Kidney glomerular epithelial cell (primary cell): ENCODE measurements at places on chromosomes 11 and 22.

DNA sequence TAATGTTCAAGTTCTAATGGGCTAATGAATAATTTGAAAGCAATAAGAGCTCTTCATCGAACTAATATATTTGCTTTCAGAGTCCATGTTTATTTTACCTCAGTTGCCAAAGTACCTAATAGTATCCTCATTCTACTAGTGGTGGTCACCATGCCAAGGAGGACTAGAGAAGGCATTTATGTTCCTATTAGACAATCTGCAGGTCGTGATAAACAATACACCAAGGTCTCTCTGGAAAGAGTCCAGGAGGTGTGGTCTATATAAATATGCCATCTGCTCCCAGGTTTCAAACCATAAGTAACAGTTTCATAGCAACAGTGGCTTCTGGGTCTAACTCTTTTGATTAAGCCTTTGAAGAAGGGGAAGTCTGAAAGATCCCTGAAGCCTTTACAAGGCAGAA, 42.9 kb downstream of the ARFGAP3 start:
- no peak for DNase-seq

- no peak for DNase-seq
Observed at GRCh38 chr11:61098778-61099177, 3.5 kb upstream of the CD5 start.

DNA sequence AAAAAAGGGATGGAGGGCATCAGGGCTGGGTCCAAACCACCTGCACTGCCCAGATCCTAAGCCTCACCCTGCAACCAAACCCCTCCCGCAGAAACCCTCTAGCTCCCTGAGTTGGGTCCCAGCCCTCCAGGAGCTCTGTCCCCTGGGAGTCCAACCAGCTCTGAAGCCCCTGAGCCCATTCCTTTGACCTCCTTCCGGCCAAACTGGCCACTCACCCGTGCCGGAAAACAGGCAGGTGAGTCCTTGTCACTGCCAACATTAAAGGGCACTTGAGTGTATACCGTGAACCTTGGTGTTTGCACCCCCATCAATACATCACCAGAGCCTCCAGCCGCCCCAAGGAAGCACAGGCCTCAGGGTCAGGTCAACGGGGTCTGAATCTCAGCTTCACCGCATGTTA, 11.5 kb downstream of the MS4A15 start:
- DNase-seq, result no peak

GRCh38 chr11:83006877-83007330, 64.8 kb downstream of the RAB30 start:
- no peak for DNase-seq

GRCh38 chr11:37712251-37712650, 1114.2 kb upstream of the RAG2 start:
- DNase-seq, result no peak

- no peak for DNase-seq
Observed at GRCh38 chr11:27150098-27150497, 109.5 kb downstream of the BBOX1 start.

- DNase-seq, result peak; percentile 15
Observed at GRCh38 chr11:12200279-12200990, 90.0 kb downstream of the MICAL2 start.

- DNase-seq, result no peak
Observed at GRCh38 chr11:46149342-46149741, 28.1 kb upstream of the PHF21A start.

GRCh38 chr11:67612751-67613150, 6.0 kb downstream of the NDUFV1 start:
- DNase-seq, result no peak

- DNase-seq, result no peak
Observed at GRCh38 chr11:133937468-133937867, 19.3 kb downstream of the IGSF9B start.

GRCh38 chr22:27116312-27117086, 459.1 kb downstream of the MIAT start:
- DNase-seq, result peak; percentile 22

DNA sequence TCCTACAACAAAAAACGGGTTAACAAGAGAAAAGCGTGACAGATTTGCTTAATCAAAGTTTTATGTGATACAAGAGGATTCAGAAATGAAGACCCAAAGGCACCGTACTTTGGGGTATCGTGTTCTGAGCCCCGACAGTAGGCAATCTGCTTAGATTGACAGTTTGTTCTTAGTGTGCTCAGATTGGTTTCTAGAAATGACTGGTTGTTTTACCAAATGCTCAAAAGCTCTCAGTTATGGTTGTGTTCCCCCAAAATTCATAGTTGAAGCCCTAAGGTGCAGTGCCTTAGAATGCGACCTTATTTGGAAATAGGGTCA, 102.7 kb downstream of the RASSF10 start:
- no peak for DNase-seq

- no peak for DNase-seq
Observed at GRCh38 chr11:129416080-129416820, 40.6 kb downstream of the BARX2 start.

GRCh38 chr11:117589063-117589462, 208.0 kb downstream of the DSCAML1 start:
- DNase-seq, result no peak

DNA sequence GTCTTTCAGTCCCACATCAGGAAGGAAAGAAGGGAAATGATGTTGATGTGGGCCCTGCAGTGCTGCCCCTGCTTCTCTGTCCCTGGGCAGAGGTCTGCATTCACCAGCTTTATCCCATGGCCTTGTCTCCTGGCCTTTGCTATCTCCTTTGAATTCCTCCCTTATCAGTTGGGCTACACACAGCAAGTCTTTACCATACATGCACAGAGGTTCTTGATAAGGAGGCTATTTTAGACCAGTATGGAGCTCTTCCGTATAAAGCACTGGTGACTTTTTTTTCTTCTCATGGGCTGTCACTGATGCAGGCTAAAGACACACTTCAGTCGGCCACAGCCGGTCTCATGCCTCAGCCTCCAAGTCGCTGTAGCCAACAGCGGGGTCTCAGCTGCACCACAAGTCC, 20.2 kb downstream of the MYO18B start:
- no peak for DNase-seq

GRCh38 chr22:41891407-41891806, 23.5 kb downstream of the SHISA8 start:
- no peak for DNase-seq

GRCh38 chr11:73234471-73235181, 16.5 kb downstream of the P2RY2 start:
- no peak for DNase-seq

- DNase-seq, result peak; percentile 62
Observed at GRCh38 chr11:90204832-90205646, 17.8 kb downstream of the CHORDC1 start.

GRCh38 chr11:111231836-111232235, 13.7 kb upstream of the POU2AF2 start:
- no peak for DNase-seq

DNA sequence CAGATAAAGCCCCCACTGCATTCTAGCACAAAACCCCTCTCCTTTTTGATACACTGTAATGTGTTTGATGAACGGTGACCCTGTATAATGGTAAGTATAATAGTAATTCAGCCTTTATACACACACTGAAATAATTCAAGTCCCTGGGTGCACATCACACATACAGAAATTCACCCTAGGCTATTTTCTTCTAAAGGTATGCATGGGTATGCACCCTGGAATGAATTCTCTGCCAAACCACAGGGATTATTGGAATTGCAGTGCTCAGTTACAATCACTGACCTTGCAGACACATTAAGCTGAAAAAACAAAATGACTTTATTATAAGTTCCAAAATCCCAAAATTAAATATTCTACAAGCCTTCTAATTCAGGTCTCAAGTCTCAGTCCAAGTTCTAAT, 245.9 kb upstream of the FAT3 start:
- DNase-seq, result peak; percentile 41

DNA sequence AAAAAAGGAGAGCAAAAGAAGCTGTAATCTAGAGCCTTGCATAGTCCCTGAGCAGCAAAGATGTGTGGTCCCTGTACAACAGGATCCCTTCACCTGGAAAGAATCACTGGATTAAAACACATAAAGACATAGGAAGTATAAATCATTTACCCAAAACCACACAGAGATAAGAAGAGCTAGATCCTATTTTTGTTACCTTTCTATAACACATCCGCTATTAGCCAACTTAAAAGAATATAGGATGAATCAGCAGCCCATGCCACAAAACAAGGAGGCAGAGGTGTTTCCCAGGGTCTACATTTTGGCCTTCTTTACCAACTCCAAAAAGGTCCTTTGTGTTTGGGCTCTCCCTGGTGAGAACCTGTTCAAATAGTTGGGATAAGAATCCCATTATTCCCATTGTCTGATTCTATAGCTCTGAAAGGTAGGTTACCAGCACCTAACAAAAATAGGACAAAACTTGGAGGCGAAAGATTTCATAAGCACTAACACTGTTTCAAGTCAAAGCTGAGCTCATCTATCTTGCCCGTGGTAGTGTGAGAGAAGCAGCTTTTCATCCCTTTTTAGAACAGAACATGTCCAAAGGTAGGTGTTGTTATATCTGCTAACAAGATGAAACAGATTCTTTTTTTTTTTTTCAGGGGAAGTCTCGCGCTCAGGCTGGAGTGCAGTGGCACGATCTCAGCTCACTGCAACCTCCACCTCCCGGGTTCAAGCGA, 26.8 kb downstream of the PAK1 start:
- DNase-seq, result no peak

DNA sequence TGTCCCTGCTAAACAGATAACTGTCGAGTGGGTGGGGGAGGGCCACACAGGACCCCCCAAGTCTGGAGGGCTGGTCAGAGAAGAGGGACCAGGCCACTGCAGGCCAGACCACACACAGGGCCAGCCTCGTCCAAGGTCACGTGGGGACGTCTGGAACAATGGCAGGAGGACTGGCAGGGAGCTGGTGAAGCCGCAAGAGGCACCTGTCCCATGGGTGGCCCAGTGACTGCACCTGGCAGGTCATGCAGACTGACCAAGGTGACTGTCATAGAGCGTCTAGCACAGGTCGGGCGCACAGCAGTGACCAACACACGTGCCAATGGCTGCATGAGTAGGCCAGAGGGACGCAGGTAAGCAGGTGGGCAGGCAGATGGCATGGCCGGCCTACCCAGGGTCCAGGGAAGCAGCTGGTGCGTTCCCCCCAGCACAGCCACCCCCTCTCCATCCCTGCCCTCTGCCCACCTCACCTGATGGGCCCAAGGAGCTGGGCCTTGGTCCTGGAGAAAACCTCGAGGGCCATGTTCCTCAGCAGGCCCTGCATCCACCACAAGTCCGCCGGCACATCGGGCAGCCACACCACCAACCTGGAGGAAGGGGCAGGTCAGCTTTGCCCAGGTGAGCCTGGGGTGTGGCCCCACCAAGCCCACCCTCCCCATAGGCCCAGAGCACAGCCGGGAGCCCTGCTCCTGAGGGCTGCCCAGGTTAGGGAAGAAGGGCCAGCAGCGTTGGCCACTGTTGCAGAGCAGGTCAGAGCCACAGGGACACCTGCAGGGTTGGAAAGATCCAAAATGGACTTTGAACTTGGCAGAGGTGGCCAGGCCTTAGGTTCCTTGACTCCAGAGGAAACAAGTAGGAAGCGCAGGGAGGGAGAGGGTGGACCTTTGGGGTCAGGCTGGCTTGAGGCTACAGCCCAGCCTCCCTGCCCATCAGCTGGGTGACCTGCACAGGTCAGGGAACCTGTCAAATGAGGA, 10.4 kb downstream of the PNPLA5 start:
- no peak for DNase-seq

GRCh38 chr22:36461665-36462649, 19.5 kb downstream of the TXN2 start:
- peak; percentile 99 for DNase-seq

DNA sequence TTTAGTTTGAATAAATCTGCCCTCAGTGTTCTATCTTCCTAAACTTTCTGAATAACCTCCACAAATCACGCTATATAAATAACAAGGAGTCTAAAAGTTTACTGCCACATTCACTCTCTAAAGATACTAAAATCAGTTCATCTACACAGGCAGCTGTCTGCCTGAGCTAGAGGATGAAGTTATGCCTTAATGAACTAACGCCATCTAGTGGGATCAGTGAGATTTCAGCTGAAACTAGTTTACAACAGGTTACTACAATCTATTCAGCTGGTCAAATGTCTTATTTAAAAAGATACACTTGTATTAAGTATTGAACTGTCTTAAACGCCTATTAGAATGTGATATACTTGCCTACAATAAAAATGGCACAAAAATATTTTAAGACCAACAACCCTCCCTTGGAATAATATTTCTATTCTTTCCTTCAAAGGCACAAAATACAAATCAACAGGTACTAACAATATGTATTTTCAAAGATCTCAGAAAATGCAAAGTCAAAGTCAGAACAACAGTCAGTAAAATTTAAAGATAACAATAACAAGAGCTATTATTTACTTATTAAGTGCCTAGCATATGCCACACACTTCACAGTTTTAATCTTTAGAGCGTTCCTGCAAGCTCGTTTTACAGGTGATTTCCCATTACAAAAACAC, 84.1 kb downstream of the LARGE2 start:
- peak; percentile 65 for DNase-seq

- no peak for DNase-seq
Observed at GRCh38 chr11:47589977-47590861, 3.7 kb downstream of the FAM180B start.

GRCh38 chr11:10622108-10622507, 53.6 kb upstream of the LYVE1 start:
- no peak for DNase-seq

DNA sequence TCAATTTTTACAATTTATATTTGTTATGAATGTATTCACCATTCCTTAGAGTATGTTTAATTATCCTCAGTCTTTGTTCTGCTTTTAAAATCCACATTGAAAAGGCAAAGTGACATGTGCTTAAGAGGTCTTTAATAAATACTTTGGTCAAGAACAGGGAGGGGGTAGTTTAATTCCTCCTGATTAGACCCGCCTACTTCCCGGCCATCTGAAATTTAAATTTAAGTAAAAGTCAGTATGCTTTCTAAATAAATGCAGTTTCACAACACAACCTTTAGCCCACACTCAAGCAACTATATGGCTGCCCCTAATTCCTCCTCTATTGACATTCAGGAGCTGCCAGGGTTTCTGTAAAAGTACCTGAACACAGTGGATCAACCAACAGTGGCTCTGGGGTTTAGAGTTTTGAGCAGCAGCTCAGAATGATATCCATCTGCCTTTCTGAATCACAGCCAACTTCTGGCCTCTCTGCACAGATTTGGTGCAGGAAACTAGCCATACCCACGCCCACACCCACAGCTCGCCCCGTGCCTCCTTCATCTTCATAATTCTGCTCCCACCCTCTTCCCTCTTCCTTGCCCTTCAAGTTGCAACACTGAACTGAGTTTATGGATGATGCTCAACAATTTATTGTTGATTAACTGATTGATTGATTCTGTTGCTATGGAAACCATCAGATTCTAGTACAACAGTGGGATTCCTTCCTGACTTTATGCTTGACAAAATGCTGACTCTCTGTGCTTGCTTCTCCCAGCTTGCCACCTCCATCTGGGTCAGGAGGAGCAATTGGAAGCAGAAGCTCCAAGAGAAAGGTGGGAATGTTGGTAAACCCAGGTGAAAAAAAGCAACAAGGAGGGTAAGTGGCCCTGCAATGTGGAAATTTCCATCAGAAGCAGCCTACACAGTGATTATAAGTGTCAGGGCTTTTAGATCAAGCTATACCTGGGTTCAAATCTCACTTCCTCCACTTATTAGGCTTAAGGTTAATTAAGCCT, 70.8 kb downstream of the PANX1 start:
- no peak for DNase-seq
